A673 (cell line): ENCODE measurements at places on chromosomes 16 and 17. TPM values are rescaled to one million over a fixed set of nuclear protein-coding genes. Genes with fewer than 3 reads are reported as not detected.

Gene YBX2
- 0.77 and 1.6 TPM in 2 replicates for total RNA-seq

Gene MBTD1
- total RNA-seq = 18.7 and 23.2 TPM in 2 replicates

Gene TIMP2
- total RNA-seq = 60.5 and 75.3 TPM in 2 replicates

Gene KRT24
- not detected in 2 replicates for total RNA-seq

Gene PRR11
- total RNA-seq = 123 and 130 TPM in 2 replicates

Gene CCDC200
- total RNA-seq = not detected in 2 replicates

Gene POLR2A
- 330 and 341 TPM in 2 replicates for total RNA-seq

Gene CD300LF
- not detected in 2 replicates for total RNA-seq

Gene LDHD
- total RNA-seq = 0.39 TPM in 1 of 2 replicates, not detected in the other
